B cell (primary cell): ENCODE measurements at places on chromosomes 7 and 10. TPM values are rescaled to one million over a fixed set of nuclear protein-coding genes. Genes with fewer than 3 reads are reported as not detected.

GRCh38 chr10:124998624-124999291, 56.8 kb downstream of the ZRANB1 start:
- DNase-seq: no peak

GRCh38 chr10:49135575-49136313, 1.9 kb upstream of the FAM170B start:
- DNase-seq: peak; percentile 68

- no peak for DNase-seq
These were observed 16.3 kb downstream of the RBM33 start for GRCh38 chr7:155660758-155661093.

GRCh38 chr10:25901199-25901598, 32.8 kb upstream of the MYO3A start:
- no peak for DNase-seq

DNA sequence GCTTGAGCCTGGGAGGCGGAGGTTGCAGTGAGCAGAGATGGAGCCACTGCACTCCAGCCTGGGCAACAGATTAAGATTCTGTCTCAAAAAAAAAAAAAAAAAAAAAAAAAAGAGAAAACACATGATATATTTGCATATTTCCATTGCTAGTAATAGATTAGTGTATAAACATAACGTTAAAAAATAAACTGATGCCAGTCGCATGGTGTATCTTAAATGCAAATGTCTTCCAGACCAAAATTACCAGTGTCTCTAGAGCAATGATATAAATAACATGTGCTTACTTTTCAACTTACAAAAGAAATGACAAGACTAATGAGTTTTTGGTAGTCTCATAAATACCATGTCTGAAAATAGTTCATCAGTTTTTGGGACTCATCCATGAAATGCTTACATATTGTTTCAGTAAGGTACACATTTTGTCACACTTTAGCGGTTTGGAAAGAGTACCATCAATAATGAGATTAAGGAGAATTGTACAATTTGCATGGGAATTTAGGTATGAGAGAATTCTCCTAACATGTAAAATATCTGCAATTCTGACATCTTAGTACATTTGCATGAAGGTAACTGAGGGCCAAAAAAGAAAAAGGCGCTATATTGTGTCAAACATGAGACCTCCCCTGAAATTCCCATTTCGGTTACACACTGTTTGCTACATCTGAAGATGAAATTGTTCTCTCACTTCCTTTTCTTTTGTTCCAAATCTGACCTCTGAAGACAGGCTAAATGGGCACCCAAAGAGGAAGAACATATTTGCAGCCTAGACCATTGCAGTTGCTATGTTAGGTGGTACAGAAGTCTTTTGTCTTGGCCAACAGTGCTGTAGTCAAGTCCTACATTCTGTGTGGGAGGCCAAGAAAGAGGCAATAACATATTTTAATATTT, 51.5 kb upstream of the PIP4K2A start:
- DNase-seq: peak; percentile 68

DNA sequence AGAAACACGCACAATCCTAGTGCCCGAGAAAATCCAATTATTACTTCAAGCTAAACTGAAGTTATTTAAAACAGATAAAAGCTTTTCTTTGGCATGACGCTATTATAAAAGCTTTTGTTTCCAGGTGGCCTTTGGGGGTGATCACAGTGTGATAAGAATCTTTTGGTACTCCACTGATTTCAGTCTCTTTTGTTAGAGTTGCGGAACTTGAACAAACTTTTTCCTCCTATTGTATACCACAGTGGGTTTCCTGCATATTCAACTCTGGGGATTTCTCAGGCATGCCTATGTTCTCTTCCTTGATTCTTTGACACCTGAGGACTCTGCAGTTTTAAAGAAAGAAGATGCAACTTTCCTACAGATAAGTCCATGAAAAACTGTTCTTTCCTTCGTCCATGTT, 99.7 kb upstream of the PITRM1 start:
- no peak for DNase-seq

GRCh38 chr7:822692-823276, 9.5 kb upstream of the SUN1 start:
- DNase-seq: no peak

GRCh38 chr7:143360788-143361551, 1.5 kb downstream of the FAM131B start:
- no peak for DNase-seq

DNA sequence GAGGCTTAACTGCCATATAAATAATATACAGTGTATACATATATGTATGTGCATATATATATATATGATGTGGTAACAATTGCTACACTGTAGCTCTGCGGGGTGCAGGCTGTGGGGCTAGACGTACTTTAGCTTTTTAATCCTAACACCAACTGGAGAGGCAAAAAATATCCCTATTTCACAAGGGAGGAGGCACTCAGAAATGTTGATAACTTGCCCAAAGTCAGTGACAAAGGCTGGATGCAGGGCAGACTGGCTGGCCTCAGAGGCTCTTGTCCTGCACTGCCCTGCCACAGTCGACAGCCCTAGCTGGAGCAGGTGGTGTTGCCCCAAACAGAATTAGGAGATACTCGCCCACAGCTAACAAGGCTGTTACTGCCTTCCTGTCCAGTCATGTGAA, 1.5 kb upstream of the RELN start:
- DNase-seq: no peak

DNA sequence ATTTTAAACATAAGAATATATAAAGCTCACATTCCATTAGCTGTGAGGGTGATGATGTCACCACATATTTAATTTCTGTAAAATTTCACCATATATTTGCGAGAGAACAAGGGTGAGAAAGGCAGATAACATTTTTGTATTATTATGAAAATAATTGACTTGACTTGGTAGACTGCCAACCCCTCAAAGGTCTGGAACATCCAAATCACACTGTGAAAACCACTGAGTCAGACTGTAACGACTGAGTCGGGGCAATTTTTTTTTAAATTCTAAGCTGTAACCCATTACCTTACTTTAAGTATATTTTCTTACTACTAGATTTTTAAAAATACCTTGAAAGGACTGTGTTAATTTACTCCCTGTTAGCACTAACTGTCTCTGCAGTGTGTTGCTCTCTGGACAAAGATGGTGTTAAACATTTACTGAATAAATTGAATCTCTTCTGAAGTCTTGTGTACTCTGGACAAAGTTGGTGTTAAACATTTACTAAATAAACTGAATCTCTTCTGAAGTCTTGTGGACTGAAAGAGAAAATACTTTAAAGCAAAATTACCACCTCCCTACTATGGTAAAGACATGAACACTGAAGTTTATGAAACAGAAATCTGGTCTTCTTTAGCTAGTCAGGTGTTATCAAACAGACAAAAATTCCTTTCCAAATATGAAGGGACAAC, 14.1 kb downstream of the PDZD8 start:
- no peak for DNase-seq

GRCh38 chr7:131787101-131787500, 230.7 kb upstream of the PODXL start:
- DNase-seq: no peak

Gene CEP55
- polyA plus RNA-seq: 0.12 and 0.16 TPM in 2 replicates

Gene RASA4
- polyA plus RNA-seq: 32.0 and 35.7 TPM in 2 replicates

Gene RSPH10B
- 0.07 and 0.09 TPM in 2 replicates for polyA plus RNA-seq

Gene RBM20
- not detected in 2 replicates for polyA plus RNA-seq
